Fibroblast of lung (primary cell): ENCODE measurements at places on chromosomes 2 and 18. TPM values are rescaled to one million over a fixed set of nuclear protein-coding genes. Genes with fewer than 3 reads are reported as not detected.

HOXD12 gene
- total RNA-seq: not detected in 2 replicates

GRCh38 chr2:773256-774160 lies 96.3 kb upstream of the TMEM18 start:
- DNase-seq: no peak

HOXD9 gene
- total RNA-seq: not detected in 2 replicates

DNA sequence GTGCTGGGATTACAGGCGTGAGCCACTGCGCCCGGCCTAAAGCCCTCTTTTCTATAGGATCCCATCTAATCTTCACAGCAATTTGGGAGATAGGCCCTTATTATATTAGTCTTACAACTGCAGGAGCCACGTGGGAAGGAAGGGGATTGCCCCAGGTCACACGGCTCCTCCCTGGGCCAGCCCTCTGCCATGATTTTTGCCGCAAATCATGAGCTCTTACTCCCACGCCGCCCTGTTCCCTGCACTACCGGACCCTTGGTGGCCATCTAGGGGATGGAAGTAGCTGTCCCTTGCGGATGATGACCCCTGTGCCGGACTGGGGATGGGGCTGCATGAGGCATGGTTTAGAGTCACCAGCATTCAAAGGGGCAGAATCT lies 28.4 kb upstream of the PTMA start:
- no peak for DNase-seq

- DNase-seq: no peak
Measured at GRCh38 chr2:69634196-69634821, 9.2 kb downstream of the AAK1 start.

ANKRD30B gene
- under 0.01 and 0.33 TPM in 2 replicates for total RNA-seq

GRCh38 chr2:211468877-211469663 lies 912.7 kb downstream of the CPS1 start:
- DNase-seq: no peak

ESPNL gene
- total RNA-seq: 1.3 and 2.8 TPM in 2 replicates

- DNase-seq: peak; percentile 56
Measured at GRCh38 chr2:117979911-117980701, 33.8 kb downstream of the CCDC93 start.

- DNase-seq: no peak
Measured at GRCh38 chr2:74444498-74445318, 3.0 kb upstream of the RTKN start.

GREB1L gene
- 0.26 and 0.33 TPM in 2 replicates for total RNA-seq

GRCh38 chr2:16005816-16006536 lies 65.6 kb downstream of the MYCN start:
- DNase-seq: no peak

DNA sequence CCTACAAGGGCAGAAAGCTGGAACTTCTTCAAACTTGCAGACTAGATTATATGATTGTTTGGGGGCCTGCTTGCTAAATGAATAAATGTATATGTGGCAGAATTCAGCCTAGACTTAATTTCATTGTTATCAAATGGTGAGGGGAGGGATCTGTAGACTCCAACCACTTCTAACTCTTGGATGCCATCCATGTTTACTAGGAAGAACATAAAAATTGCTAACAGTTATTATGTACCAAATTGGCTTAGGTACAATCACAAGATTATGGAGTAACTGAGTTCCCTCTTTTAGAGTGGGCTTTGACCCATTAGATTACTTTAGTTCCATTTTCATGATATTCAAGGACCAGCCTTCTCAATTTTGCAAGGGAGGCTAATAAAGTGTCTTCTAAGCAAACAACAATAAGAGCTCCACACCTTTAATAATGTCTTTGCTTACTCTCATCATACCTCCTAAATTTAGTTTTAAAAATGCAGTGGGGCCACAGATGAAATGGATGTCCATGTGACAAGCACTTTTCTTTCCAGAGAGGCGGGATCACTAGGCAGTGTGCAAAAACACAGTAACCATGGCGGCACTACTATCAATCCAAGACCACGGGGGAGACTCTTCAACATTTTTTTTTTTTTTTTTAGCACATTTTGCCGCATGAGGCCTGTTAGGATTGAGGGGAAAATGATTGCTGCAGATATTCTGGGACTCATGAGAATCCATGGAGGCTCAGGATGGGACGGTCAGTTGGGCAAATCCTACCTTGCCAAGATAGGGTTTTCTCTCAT lies 217.6 kb upstream of the SPRED2 start:
- DNase-seq: no peak

TXNDC2 gene
- not detected in 2 replicates for total RNA-seq

DNA sequence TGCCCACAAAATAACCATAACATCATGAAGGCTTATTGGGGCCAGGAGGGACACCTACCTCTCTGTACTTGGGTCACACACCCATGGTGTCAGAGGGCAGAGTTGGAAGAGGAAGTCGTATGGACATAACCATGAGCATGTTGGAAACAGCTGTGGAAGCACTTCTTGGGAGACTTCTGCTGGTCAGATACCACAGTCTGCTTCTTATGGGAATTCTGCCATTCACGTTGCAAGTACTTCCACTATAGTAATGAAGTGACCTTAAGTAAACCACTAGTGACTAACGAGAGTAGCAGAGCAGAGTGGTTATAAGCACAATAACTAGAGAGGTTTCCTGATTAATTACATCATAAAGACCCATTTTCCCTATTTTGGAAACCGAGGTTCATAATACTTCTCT lies 61.1 kb upstream of the TFPI start:
- peak; percentile 11 for DNase-seq

GRCh38 chr2:36878429-36878828 lies 87.9 kb downstream of the STRN start:
- no peak for DNase-seq

- DNase-seq: peak; percentile 60
Measured at GRCh38 chr2:65186872-65187851, 40.5 kb upstream of the ACTR2 start.

GRCh38 chr2:152054593-152054992 lies 44.3 kb downstream of the CACNB4 start:
- peak; percentile 61 for DNase-seq

GRCh38 chr2:127330753-127331152 lies 36.8 kb upstream of the ERCC3 start:
- no peak for DNase-seq

XPO1 gene
- total RNA-seq: 297 and 348 TPM in 2 replicates

RAX gene
- not detected in 2 replicates for total RNA-seq

- DNase-seq: no peak
Measured at GRCh38 chr2:98891591-98891990, 44.4 kb downstream of the CRACDL start.

DNA sequence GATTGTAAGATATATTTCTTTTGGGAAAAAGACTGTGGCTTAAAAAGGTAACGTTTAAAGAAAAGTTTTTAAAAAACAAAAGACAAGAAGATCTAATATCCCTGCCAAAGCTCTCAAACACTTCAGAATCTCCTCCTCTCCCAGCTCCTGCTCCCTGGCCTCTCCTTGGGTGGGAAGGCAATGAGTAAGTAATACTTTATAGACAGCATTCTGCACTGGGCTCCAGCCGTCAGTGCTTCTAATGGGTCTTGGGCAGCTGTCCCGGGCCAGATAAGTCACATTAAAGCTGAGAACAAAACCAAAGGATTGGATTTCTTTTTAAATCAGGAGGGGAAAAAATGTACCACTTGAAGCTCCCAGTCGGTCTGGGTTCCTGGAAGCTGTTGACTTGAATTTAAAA lies 133.7 kb downstream of the ALPK2 start:
- DNase-seq: peak; percentile 27

DNA sequence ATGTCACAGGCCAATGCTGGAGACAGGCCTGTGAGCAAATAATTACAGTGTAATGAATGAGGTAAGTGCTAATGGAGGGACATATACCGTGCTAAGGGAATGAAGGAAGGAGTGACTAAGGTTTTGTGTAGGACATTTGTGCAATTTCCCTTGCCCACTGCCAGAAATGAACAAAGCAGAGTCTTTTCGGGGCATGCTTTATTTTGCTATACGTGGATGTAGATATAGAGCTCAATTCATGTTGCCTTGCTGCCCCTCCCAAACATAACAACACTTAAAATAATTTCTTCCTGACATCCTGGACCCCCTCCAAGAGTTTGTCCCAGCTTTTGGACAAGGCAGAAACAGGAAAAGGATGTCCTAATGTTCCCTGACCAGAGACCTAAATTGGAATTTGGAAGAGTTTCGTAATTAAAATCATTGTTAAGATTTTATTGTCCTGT lies 23.7 kb upstream of the CD28 start:
- DNase-seq: peak; percentile 76

- DNase-seq: peak; percentile 26
Measured at GRCh38 chr18:32300914-32301313, 111.1 kb downstream of the MEP1B start.

SLC66A2 gene
- total RNA-seq: 34.4 and 46.1 TPM in 2 replicates

DNA sequence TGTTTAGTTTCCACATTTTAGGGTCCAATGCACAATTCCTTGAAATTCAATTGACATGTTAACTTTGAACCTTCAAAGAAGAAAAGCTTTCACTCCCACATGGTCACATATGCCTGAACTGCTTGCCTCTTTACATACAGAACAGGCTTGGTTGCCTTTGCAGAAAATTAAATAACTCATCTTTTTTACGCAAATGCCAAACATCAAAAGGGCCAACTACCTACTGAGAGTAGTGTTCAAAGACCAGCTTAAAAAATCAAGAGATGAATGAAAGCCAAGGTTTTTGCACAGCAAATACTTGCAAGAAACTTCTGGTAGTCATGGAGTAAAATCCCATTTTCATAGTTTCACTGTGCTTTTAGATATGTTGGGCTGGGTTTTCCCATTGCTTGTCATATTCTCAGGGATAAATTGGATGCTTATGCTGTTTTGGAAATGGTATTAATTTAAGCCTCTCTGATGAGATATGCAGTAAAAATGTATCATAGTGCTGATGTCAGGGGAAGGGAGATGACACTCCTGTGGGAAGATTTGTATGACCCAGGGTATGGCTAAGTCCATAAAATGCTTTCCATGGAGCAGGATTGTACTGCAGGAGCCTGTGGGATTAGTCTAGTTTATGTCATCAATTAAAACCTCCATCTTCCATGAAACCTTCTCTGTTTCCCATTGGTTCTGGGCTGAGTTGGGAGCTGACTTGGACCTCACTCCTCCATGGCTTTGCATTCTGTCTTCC lies 60.6 kb upstream of the DARS1 start:
- no peak for DNase-seq

DNA sequence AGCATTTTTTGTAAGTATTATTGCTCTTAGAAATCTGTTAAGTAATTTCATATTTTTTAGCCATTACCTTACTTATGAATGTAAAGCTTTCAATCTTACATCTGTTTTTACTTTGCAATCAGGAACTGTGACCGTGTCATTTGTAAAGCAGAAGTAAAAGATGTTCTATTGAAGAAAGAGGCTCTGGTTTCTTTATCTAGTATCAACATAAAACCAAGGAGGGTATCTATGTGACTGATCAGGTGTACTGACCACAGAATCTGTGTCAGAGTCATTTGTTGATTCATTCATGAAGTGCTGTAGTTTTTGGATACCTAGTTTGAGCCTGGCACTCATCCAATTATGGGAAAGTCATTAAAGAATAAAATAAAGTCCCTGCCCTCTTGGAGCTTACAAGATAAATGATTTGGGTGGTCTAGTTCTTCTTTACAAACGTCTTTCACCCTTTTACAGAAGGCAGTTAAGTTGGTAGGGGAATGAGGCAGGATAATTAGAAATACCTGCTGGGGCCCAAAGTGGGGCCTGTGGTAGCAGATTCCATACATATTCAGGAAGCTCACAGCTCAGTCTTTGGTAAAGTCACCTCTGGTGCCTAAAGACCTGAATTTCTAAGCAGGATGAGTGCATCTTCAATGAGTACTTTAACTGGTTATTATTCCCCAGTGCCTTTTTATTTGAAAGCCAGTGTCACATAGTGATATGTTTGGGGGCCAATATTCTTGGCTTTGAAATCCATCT lies 260.6 kb upstream of the NT5C1B start:
- no peak for DNase-seq

PPP1R1C gene
- 0.50 and 0.77 TPM in 2 replicates for total RNA-seq

- peak; percentile 18 for DNase-seq
Measured at GRCh38 chr2:18924386-18924785, 335.0 kb upstream of the NT5C1B start.

KDM3A gene
- 20.5 and 23.1 TPM in 2 replicates for total RNA-seq

DNA sequence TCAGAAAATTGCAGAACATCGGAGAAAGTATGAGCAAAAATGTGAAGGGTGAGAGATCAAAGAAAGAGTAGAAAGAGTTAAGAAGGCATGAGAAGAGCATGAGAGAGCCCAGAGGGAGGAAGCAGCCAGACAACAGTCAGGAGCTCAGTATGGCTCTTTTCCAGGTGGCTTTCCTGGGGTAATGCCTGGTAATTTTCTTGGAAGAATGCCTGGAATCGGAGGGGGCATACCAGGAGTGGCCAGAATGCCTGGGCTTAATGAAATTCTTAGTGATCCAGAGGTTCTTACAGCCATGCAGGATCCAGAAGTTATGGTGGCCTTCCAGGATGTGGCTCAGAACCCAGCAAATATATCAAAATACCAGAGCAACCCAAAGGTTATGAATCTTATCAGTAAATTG lies 271.8 kb upstream of the TFPI start:
- DNase-seq: peak; percentile 45

SULT1C2 gene
- total RNA-seq: under 0.01 and 0.26 TPM in 2 replicates

GRCh38 chr18:48292229-48292628 lies 117.0 kb downstream of the ZBTB7C start:
- DNase-seq: no peak
